ENCODE measurements at places on chromosomes 4 and X.

- DNase-seq, result no peak
Measured at GRCh38 chr4:70627620-70628019, 924 bp upstream of the ENAM start.

DNA sequence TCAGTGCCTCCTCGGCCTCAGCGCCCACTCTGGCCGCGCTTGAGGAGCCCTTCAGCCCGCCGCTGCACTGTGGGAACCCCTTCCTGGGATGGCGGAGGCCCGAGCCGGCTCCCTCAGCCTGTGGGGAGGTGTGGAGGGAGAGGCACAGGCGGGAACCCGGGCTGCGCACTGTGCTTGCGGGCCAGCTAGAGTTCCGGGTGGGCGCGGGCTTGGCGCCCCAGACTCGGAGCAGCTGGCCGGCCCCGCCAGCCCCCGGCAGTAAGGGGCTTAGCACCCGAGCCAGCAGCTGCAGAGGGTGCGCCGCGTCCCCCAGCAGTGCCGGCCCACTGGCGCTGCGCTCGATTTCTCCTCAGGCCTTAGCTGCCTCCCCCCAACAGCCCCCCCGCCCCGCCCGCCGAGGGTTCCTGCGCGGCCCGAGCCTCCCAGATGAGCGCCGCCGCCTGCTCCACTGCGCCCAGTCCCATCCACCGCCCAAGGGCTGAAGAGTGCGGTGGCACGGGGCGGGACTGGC is 1137.0 kb downstream of the PCDH18 start:
- DNase-seq, result no peak

DNA sequence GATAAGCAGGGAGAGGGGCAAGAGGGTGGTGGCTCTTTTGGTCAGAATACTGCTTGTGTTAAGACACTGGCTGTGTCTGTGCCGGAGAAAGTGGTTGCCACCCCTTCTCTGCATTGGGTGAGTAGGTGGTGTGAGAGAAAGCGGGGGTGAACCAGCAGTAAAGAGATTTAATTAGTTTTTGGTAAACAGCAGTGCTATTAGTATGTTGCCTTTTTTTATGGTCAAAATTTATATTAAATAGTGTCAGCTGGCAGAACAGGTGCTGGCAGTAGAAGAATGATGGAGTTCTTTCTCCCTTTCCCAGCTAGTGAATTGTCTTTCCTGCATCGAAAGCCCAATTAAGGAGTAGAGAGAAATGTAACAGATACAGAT is 181.6 kb downstream of the LARP7 start:
- DNase-seq, result no peak

GRCh38 chr4:7367864-7368277 is 66.9 kb downstream of the PSAPL1 start:
- no peak for DNase-seq

- no peak for DNase-seq
Measured at GRCh38 chr4:620851-621261, 4.5 kb upstream of the PDE6B start.

GRCh38 chrX:13764281-13764680 is 29.7 kb downstream of the OFD1 start:
- no peak for DNase-seq

- no peak for DNase-seq
Measured at GRCh38 chr4:79210636-79211049, 115.2 kb downstream of the NAA11 start.

DNA sequence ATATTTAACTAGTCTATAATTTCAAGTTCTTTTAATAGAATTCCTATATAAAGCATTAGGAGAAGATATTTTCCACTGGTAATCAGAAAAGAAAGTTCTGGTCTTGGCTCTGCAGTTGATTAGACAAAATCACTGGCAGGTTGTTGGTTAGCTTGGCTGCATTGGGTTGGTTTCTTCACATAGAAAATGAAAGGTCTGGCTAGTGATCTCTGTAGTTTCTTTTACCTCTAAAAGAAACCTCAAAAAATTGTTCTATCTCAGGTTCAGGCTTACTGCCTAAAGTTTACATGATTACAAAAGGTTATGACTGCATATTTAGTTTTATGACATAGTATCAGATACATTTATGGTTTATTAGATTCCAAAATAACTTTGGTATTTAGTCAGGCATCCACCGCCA is 95.8 kb upstream of the NAP1L5 start:
- DNase-seq, result no peak

- DNase-seq, result no peak
Measured at GRCh38 chr4:3413217-3413671, 28.5 kb upstream of the HGFAC start.

- DNase-seq, result no peak
Measured at GRCh38 chrX:129791336-129791735, 11.6 kb downstream of the SASH3 start.

- DNase-seq, result no peak
Measured at GRCh38 chr4:55122235-55122634, 3.2 kb downstream of the KDR start.

GRCh38 chrX:140229191-140229590 is 263.9 kb upstream of the CXorf66 start:
- DNase-seq, result no peak

- DNase-seq, result no peak
Measured at GRCh38 chr4:19187096-19187495, 1064.6 kb upstream of the SLIT2 start.

GRCh38 chr4:106618956-106619355 is 250.4 kb upstream of the GIMD1 start:
- DNase-seq, result no peak

GRCh38 chr4:6924361-6924779 is 14.7 kb downstream of the TBC1D14 start:
- no peak for DNase-seq

Data from bone marrow (tissue), 2 donors.